ENCODE measurements at places on chromosomes 4 and X.

GRCh38 chrX:49901048-49901447 lies 21.3 kb upstream of the CLCN5 start:
- no peak for DNase-seq

GRCh38 chr4:185965426-185966384 lies 103.3 kb upstream of the TLR3 start:
- DNase-seq = no peak

- DNase-seq = no peak
These were observed 32.8 kb downstream of the TRMT44 start for GRCh38 chr4:8473198-8473919.

- DNase-seq = no peak
These were observed 135.8 kb downstream of the HS6ST2 start for GRCh38 chrX:132822634-132823012.

- DNase-seq = no peak
These were observed 377.1 kb upstream of the HS3ST1 start for GRCh38 chr4:11805842-11806241.

- no peak for DNase-seq
These were observed 136.4 kb downstream of the AMELX start for GRCh38 chrX:11429538-11430085.

DNA sequence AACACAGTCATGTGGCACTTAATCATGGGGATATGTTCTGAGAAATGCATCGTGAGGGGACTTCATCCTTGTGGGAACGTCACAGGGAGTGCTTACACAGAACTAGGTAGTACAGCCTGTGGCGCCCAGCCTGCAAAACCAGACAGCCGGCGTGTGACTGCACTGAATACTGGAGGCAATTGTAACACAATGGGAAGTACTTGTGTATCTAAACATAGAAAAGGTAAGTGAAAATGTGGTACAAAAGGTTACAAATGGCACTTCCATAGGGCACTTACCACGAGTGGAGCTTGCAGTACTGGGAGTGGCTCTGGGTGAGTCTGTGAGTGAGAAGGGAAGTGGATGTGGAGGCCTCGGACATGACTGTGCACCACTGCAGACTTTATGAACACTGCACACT lies 5.2 kb downstream of the TLR3 start:
- DNase-seq = no peak

DNA sequence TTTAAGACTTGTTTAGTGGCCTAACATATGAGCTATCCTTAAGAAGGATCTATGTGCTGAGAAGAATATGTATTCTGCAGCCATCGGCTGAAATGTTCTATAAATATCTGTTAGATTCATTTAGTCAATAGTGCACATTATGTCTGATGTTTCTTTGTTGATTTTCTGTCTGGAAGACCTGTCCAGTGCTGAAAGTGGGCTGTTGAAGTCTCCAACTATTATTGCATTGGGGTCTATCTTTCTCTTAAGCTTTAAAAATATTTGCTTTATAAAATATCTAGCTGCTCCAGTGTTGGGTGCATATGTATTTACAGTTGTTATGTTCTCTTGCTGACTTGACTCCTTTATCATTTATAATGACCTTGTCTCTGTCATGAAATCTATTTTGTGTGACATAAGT lies 9.4 kb upstream of the BLTP1 start:
- no peak for DNase-seq

DNA sequence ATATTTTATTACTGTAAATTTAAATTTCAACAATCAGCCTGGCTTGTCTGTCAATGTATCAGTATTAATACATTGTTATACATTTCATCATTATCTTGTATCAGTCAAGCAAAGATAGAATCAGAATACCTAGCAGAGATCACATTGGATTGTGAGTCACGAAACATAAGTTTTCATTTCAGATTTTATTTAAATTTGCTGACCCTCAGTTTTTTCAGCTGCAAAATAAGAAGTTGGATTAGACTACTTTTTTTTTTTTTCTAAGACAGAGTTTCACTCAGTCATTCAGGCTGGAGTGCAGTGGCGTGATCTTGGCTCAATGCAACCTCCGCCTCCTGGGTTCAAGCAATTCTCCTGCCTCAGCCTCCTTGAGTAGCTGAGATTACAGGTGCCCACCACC lies 33.4 kb upstream of the NKX3-2 start:
- DNase-seq = no peak

Data from stimulated activated CD8-positive, alpha-beta memory T cell treated with anti-CD3 and anti-CD28 coated beads, Interleukin-4, amount 100 ng/mL, for 4 hours (primary cell).